ENCODE measurements at places on chromosomes 11 and 22.

GRCh38 chr11:73267906-73268540 lies 4.1 kb upstream of the P2RY6 start:
- DNase-seq = no peak

- DNase-seq = no peak
Observed at GRCh38 chr11:128776069-128776423, 82.2 kb downstream of the FLI1 start.

DNA sequence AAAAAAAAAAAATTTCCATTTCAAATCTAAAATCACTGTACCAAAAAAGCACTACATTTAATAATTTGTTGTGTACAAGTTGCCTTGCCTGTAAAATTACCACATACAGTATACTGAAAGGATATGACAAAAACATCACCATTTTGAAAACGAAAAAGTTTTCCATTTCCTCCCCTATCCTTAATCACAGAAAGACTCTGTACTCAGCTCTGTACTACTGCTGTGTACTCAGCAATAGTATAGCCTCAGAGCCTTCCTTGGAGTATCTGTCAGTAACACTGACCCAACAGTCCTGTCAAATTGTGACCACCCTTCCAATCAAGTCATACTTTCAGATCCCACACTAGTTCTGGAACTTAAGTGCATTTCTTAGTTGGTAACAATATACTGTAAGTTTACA lies 48.0 kb downstream of the CELF1 start:
- DNase-seq = no peak

- DNase-seq = no peak
Observed at GRCh38 chr11:110526323-110526722, 96.6 kb downstream of the FDX1 start.

GRCh38 chr11:75035256-75035655 lies 46.5 kb downstream of the NEU3 start:
- DNase-seq = no peak

DNA sequence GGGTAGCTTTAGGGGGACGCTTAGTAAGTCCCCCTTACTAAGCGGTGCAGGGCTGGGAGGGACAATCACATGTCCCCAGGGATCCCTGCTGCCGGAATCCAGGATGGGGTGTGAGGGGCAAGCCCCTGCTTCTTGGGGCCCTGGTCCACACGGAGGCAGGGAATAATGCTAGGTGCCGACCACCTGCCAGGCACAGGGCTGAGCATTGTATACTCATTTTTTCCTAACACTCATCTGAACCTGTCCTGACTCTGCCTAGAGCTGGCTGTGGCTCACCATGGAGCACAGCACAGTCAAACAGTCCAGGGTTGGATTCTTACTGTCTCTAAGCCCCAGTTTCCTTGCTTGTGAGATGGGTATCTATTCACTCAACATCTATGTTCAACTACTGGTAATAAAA lies 1.4 kb upstream of the LTBP3 start:
- DNase-seq = no peak

DNA sequence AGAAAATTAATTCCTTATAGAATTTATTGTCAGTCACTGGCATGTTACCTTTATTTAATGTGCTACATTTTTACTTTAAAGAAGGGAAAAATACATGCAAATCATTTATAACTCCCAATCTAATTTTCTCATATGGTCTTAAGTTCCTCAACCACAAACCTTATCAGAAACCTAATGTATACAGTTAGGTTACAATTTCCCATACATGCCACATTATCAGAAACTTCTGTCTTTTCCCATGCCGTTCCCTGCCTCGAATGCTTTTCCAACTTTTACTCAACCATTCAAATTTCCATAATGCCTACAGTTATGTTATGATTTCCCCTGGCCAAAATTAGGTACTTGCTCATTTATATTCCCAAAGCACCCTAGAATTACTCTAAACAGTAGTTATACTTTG lies 13.5 kb downstream of the RSF1 start:
- DNase-seq = no peak

DNA sequence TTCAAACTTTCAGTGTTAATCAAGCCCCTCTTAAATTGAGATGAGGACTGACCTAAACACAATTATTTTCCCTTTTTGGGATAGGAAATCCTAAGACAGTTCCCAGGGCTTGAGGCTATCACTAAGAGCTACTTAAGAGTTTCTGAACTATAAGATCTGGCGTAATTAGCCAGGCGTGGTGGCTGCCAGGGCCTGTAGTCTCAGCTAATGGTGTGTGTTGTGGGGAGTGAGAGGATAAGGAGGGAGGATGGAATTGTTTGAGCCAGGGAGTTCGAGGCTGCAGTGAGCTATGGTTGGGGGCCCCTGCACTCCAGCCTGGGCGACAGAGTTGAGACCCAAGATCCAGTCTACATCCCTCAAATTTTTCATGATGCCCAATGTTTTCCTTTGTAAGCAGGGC lies 23.5 kb upstream of the EXPH5 start:
- no peak for DNase-seq

GRCh38 chr11:133133050-133133449 lies 399.3 kb downstream of the OPCML start:
- no peak for DNase-seq

DNA sequence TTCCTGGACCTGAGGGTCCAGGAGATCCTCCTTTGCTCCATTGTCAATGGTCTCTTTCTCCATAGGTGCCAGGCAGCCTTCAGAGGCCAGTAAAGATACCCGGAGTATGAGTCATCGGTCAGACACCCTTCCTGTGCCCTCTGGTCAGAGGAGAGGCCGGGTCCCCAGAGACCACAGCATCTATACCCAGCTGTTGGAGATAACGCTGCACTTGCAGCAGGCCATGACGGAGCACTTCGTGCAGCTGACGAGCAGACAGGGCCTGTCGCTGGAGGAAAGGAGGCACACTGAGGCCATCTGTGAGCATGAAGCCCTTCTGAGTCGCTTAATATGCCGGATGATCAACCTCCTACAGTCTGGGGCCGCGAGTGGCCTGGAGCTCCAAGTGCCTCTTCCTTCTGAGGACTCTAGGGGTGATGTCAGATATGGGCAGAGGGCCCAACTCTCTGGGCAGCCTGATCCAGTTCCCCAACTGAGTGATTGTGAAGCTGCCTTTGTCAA lies at the start of gene ACCSL:
Gene ACCSL (plus strand): TSS at position 51 of the 501 bp plus-strand sequence. CDS start 56 bp downstream, at position 107.
- no peak for DNase-seq

DNA sequence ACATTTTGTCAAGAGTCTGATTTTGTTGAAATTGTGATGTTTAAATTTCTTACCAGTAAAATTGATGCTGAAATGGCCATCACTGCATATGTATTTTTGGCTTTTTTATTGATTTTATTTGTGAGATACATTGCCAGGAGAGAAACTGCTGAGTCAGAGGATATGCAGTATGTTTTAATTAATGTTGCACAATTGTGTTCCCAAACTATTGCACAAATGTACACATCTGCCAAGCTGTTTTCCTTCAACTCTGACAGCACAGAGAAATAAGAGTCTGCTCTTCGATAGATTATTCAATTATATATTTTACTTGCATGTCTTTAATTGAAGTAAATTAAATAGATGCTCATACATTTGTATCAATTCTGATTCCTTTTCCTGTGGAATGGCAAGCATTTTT lies 640.2 kb upstream of the LUZP2 start:
- DNase-seq = no peak

- no peak for DNase-seq
Observed at GRCh38 chr22:42069801-42070516, 653 bp downstream of the NAGA start.

GRCh38 chr11:10304495-10305261 lies at the start of gene ADM:
TSS of gene ADM (plus strand) at chr11:10305073. CDS start at chr11:10305701, 628 bp downstream.
- DNase-seq = peak; percentile 86

All from neural progenitor cell (in vitro differentiated cells).